ENCODE measurements at places on chromosomes 4 and X. TPM values are rescaled to one million over a fixed set of nuclear protein-coding genes. Genes with fewer than 3 reads are reported as not detected.

The SMIM9 gene
- not detected for total RNA-seq

The NHS gene
- total RNA-seq: 7.8 TPM

The MAGEA2 gene
- not detected for total RNA-seq

The SMS gene
- 156 TPM for total RNA-seq

The FREM3 gene
- not detected for total RNA-seq

- DNase-seq: peak; percentile 71
Measured at GRCh38 chrX:119118780-119119395, 8.7 kb downstream of the KIAA1210 start.

DNA sequence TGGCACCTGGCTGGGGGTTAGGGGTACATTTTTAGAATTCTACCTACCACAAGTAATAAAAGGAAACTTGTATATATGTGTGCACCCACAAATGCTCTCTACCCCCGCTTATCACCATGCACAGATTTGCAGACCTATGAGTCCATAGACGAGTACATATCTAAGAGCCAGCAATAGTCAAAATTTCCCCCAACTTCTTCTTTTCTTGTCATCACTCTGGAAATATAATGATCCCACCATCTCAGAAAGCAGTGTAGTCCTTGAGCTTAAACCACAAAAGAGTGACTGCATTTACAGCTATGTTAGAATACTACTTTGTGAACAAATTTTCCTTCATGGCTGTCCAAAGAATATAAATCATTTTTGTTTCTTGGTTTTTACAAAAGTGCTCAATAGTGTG is 66.1 kb downstream of the LHFPL1 start:
- no peak for DNase-seq

- no peak for DNase-seq
Measured at GRCh38 chrX:151167791-151168345, 8.5 kb upstream of the GPR50 start.

DNA sequence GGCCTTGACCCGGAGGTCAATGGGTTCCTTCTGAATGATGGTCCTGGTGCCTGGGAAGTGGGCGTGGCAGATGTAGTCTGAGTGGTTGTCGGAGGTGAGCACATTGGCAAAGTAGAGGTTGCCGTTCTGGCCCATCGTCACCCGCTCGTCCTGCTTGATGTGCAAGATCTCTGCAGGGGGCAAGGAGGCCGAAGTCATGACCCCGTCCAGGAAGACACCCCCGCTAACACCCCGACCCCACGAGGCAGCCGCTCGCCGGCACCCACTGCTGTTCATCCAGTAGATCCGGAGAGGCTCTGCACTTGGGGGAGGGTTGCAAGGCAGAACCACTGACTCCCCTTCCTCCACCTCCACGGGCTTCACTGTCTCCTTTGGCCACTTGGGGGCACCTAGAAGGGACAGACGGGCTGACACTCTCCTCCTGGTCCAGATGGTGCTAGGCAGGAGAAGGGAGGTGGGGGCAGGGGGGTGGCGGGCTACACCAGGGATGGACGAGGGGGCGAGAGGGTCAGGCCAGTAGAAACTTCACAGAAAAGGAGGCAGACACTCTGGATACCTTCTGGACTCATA is 15.1 kb downstream of the L1CAM start:
- no peak for DNase-seq

DNA sequence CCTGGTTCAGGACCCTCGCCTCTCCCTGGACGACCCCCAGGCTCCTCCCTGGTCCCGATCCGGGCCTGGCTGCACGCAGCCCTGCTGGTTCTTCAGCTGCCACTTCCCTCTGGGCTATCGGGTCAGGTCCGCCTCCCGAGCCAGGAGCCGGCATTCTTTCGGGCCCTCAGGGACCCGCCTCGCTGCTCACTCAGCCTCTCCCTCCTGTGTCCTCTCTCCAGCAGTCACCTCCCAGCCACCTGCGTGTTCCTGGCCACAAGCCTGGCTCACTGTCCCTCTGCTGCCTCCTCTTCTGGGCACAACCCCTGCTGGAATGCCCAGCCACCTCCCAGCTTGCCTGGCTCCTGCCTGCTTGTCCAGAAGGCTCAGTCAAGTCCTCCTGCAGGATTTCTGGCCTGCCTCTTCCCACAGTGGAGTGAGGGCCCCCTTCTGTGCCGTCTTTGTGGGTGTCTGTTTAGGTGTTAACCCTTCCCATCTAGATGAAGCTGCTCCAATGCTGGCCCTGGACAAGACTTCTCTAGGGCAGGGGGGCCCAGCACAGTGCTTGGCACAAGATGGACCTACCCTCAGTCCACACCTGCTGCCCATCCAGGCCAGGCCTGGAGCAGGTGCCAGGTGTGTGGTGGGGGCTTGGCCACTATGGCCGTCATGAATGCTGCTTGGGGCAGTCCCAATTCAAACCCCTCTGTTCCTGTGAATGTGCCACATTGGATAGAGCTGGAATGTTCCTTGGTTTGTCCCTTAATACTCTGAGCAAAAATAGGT is 2.2 kb downstream of the WFS1 start:
- DNase-seq: no peak

DNA sequence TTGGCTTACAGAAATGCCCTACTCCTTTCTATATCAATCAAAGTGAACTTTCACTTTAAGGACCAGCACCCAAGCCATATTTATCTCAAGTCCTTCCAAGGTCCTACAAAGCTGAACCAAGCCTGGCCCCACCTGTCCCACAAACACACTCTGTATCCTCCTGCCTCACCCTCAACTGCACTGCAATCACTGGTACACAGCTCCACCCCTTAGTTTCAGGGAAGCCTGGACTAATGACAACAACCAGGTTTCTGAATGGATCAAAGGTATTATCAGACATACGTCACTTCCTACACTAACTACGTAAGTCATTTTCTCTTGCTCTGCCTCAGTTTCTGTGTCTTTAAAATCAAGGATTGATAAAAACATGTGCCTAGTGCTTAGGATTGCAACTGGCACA is 205.6 kb upstream of the HS3ST1 start:
- no peak for DNase-seq

DNA sequence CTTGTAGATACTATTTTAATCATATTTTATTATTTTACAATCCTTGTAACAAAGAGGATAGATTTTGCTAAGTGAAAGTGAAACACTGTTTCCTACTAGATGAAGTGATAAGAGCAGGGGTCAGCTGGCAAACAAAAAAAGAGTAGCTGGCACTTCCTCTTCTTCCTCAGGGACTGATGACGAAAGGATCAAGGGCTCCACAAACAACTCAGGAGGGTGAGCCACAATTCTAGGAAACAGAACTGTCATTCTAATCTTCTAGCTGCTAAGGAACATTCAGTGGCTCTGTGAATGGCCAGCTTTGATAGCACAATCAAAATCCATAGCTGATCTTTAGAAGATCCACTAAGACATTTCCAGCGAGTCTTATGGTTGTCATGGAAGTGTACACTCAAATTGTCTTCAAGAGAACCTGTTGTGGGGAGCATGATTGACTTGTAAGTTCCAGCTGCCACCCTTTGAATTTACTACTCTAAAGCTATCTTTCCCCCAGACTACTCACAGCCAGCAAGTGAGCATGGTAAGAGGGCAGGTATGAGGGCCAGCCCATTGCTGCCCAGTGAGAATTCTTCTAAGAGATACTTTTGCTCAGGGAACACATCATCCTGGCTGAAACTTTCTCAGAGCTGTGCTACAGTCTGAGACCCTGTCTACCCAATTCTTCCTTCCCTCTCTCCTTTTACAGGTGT is 275.7 kb upstream of the RASGEF1B start:
- no peak for DNase-seq

- no peak for DNase-seq
Measured at GRCh38 chr4:184165291-184165690, 52.4 kb downstream of the ENPP6 start.

Data from activated naive CD4-positive, alpha-beta T cell treated with anti-CD3 and anti-CD28 coated beads for 36 hours (primary cell).